ENCODE measurements at places on chromosomes 5 and 9.
A peak's percentile ranks its signal among the peaks of the same experiment; 100 is the strongest.

GRCh38 chr5:131460867-131461572 lies 174.0 kb downstream of the RAPGEF6 start:
- no peak for DNase-seq

- DNase-seq = peak; percentile 47
These were observed at the start of gene RASGEF1C for GRCh38 chr5:180209137-180209581. TSS of gene RASGEF1C (minus strand) at chr5:180209211. CDS start at chr5:180138052, 71,159 bp downstream.

DNA sequence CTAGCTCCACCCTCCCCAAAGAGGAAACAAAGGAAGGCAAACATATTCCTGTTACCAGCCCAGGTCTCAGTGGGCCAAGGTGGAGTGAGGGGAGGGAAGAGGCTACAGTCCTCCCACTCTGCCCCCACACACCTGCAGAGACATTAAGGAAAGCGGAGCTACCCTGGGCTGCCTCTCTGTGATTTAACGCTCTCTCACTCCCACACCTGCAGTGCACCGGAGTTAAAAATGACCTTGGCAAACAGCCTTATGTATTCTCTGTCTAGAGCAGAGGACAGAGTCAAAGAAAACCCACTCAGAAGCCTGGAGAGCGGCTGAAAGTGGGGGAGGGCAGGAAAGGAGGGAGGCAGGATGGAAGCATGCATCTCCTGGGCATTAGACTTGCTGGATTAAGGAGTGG lies 32.7 kb downstream of the KCNIP1 start:
- no peak for DNase-seq

DNA sequence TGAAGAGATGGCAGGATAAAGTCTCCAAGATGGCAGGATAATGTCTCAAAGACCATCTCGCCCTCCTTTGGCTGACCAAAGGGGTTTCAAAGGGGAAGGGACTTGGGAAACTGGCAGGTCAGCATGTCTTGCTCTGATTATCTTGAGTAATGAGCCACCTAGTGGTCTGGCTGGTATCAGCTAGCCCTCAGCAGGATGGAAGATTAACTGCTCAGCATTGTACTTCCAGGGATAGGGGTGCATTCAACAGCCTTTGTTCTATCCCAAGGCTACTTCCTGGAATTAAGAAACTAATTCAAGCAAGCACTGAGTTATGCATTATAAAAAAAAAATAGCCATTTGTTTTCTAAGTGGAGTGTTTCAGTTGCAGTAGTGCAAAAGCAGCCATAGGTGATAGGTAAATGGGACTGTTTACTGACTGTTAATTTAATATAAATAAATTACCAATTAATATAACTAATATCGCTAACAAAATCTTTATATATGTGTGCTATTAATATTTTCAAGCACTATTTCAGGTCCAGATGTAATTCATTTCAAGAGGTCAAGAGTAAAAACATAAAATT lies 555.5 kb downstream of the CDH9 start:
- no peak for DNase-seq

- peak; percentile 47 for DNase-seq
These were observed 51.0 kb downstream of the ARHGAP26 start for GRCh38 chr5:142821034-142821732.

- DNase-seq = no peak
These were observed 159.7 kb downstream of the PBX3 start for GRCh38 chr9:125906893-125907292.

DNA sequence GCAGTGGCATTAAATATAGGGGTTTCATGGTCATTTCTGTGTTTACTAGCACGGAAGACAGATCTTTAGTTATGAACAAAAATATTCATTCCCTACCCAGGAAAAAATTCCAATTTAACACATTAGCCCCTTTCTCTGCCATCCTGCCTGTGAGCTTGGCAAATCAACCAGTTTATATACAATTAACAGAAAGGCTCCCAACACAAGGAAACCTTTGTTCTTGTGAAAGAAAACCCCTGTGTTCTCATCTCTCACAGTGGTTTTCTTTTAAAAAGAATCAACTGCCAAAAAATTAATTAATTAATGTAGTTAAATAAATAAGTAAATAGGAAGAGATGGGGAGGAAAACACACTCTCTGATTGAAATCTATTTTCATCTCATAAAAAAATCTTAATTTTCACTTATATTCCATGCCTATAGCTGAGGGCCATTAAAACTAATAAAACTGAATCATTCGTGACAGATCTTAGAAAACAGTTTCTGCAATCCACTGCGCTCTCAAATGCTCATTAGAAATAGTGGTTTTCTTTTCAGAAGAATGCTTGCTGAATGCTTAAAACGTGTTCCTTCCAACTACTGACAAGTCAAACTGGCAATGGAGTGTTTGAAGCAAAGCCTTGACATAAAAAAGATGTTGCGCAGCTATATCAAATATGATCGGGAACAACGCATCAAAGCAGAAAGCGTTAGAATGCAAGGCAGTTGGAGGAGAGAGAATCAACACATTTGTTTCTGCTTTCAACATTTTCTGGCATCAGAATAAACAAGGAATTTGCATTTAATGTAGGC lies 387.7 kb downstream of the TLR4 start:
- DNase-seq = no peak

DNA sequence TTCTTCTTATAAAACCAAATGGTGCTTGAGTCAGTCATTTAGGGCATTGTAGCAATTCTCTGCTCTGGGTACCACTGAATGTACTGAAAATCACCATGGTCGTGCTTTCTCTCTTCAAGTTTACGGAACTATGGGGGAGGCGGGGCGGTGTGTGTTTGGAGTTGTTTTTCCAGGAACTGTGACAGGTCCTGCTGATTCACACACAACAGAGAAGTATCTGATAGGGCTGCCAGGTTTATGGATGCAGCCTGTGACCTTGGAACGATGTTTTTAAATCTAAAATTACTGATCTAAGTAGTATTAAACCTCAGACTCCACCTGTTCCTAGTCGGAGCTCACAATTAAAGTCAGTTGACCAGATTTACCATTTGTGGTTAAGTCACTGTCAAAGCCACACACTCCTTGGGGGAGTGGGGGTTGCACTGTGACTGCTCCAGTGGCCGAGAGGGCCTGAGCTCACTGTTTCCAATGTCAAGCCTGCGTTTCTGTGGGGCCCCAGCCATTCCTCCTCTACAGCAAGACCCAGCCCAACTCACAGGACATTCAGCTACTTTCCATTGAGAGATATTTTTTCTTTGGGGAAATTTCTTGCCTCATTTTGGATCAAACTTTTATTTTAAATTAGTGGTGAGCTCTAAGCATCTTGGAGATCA lies 44.4 kb downstream of the GADD45G start:
- DNase-seq = no peak

GRCh38 chr9:122213589-122214413 lies 15.0 kb downstream of the LHX6 start:
- DNase-seq = no peak

DNA sequence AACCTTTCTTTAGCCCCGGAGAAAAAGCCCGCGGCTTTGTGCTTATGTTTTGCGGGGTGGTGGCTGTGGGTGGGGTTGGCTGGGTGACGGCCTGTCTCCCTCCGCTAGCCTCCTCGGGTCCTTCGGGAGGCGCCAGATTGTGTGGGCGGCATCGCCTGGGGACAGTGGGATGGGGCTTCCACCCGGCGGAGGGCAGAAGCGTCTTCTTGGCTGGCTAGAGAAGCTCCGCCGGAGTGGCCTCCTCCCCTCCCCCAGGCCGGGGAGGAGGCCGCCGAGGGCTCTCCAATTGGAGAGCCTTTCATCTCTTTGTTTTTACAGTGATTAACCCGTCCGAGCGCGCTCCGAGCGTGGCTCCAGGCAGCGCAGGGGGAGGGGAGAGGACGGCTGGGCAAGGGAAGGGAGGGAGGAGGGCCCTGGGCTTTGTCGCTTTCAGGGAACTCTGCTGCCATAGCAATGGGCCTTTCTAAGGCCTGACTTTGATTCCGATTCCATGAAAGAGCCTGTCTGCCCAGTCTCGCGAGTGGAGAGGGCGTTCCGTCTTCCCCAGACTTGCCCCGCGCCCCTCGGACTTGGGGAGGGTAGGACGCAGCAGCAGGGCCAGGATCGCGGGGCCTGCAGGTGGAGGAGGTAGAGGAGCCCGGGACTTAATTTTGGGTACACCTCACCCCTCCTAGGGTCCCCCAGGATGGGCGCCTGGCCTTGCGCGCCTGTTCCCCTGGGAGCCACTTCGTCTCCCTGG lies 36.7 kb upstream of the TIFAB start:
- peak; percentile 88 for DNase-seq

DNA sequence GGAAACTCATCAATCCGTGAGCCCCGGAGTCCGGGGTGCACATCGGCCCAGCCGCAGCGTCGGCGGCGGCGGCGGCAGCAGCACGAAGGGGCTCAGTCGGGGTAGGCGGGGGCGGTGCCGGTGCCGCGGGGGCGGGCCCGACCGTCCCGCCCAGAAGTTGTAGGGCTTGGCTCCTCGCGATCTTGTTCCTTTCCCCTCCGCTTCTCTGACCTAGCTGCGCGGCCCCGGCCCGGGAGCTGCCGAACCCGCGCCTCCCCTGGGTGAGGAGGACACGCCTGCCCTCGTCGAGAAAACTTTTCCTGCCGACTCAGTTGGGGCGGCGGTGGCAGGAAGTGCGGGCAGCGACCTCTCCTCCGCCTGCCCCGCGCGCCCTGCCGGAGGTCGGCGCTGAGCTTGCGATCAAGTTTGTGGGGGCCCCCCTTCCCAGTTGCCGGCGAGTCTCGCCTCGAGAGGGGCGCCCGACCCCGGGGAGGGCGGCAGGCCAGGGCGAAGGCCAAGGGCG lies at the start of gene MAN2A1:
Gene MAN2A1 (plus strand): TSS at position 188 of the 502 bp plus-strand sequence. CDS start 491 bp downstream, outside the sequence.
- peak; percentile 79 for DNase-seq

DNA sequence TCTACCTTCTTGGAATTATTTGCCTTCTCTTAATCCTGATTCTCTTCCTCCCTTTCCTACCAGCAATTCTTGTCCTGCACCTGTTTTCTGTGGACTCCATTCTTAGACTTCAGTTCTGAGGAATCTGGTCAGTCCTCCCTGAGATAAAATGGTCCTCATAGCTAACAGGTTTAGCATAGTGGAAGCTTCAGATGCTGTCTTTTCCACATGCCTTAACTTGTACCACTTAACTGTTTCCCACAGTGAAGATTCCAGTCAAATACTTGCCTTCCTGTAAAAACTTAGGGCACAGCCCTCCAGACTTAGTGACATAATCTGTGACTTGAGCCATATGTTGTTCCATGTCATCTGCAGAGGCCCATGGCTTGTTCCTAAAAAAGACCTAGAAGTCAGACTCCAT lies 261.3 kb downstream of the CWC27 start:
- no peak for DNase-seq

- peak; percentile 57 for DNase-seq
These were observed 40.2 kb downstream of the SH3RF2 start for GRCh38 chr5:145976431-145977155.

GRCh38 chr9:15206903-15207696 lies 99.9 kb downstream of the TTC39B start:
- peak; percentile 8 for DNase-seq

All from EH (cell line).